ENCODE measurements at places on chromosomes 3 and 15. TPM values are rescaled to one million over a fixed set of nuclear protein-coding genes. Genes with fewer than 3 reads are reported as not detected.

Gene ELL3
- total RNA-seq, result 1.4 TPM

Gene KCNAB1
- total RNA-seq, result not detected

Gene PLA2G4F
- total RNA-seq, result not detected

Gene GOLGA8T
- total RNA-seq, result 0.80 TPM

Gene ZFYVE19
- total RNA-seq, result 19.2 TPM

Gene ROBO2
- total RNA-seq, result not detected

Gene USP13
- 10.2 TPM for total RNA-seq

Gene SPRED1
- total RNA-seq, result 6.3 TPM

Gene NECTIN3
- 27.6 TPM for total RNA-seq

Gene B3GNT5
- 21.6 TPM for total RNA-seq

Gene TIMP4
- 11.9 TPM for total RNA-seq

Gene NR2E3
- 0.19 TPM for total RNA-seq

Gene NME9
- not detected for total RNA-seq

Gene MOBP
- 0.16 TPM for total RNA-seq

Gene FANCD2OS
- not detected for total RNA-seq

Gene GUCA1C
- not detected for total RNA-seq

Gene LSAMP
- total RNA-seq, result 0.24 TPM

Gene GOLGA8N
- total RNA-seq, result 0.95 TPM

Gene TJP1
- total RNA-seq, result 70.1 TPM

Gene IL17RE
- 1.4 TPM for total RNA-seq

Gene EFCAB12
- 0.95 TPM for total RNA-seq

Gene CA12
- 188 TPM for total RNA-seq

Gene NR2F2
- 23.9 TPM for total RNA-seq

Gene UBAP1L
- 0.60 TPM for total RNA-seq

Gene HSPBAP1
- 5.0 TPM for total RNA-seq

Gene CCDC39
- not detected for total RNA-seq

Gene C3orf85
- not detected for total RNA-seq

Gene SLC2A2
- not detected for total RNA-seq

Measured in A549 treated with Mapracorat at 1 μM for 4 hours (cell line).